Breast epithelium (tissue), 4 donors: ENCODE measurements at places on chromosomes 16 and 17.

GRCh38 chr17:75913537-75914210 lies 9.0 kb upstream of the MRPL38 start:
- DNase-seq, result no peak

GRCh38 chr17:1896243-1897104 lies 66.7 kb downstream of the RPA1 start:
- DNase-seq, result no peak

DNA sequence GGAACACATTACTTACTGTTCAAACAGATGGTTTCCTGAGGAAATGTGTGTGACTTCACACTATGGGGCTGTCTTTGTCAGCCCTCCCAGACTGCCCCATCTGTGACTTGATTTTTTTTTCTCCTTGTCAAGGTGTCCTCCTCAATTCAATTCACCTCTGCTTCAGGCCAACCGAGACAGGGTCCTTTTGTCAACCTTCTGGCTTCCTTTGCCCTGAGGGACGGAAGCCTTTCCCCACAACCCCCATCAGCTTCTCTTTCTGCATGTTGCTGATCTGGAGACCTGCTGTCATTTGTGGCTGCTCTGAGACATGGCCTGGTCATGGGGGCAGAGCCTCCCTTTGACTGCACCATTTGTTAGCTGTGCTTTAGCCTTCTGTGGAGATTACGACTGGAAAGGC lies 21.3 kb upstream of the RGS9 start:
- DNase-seq, result no peak

- no peak for DNase-seq
These were observed 43.8 kb upstream of the NF1 start for GRCh38 chr17:31050948-31051347.

- peak; percentile 87 for DNase-seq
These were observed 12.3 kb downstream of the RAI1 start for GRCh38 chr17:17693253-17694168.

DNA sequence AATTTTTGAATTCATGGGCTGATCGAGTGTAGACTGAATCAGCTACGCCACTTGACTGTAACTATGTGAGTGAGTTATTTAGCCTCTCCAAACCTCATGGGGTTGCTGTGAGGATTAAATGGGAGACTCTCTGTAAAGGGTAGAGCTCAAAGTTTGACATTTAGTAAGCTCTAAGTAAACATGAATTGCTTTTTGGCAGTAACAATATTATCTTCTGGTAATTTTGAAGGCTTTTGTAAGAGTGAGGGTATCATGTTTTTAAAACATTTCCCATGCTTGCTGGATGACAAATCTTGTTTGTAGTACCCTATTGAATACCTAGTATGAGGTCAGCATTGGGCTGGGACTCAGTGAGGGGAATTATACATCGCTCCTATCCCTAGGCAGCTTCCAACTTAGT lies 35.3 kb downstream of the MRTFB start:
- no peak for DNase-seq

DNA sequence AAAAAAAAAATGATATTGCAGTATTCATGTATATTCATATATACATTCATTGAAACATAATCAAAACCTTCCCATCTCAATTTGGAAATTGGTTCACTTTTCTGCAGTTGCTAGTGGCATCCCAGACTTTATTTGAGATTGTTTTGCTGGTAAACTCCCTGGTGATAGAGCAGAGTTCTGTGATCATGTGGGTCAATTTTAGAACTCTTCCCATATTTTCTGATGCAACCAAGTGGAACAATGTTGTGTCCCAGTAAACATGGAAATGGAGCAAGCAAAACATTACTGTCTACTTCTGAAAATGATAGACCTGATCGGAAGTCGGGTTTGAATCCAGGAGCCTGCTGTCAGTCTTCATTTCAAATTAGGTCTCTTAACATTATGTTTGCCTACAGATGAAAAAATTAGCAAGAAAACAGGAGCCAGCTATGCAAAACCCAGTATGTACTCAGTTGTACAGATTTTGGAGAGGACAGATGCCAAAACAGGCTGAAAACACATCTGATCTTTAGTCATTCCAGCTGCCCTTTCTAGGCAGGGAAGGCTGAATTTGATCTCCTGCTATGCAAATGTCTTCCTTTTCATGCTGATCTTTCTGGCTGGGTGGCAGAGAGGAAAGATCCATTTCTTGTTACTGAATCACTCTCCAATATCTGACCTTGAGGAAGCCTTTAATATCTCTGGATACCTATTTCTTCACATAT lies 786.6 kb upstream of the SOX9 start:
- DNase-seq, result no peak

GRCh38 chr16:27321013-27321915 lies 7.5 kb downstream of the IL4R start:
- DNase-seq, result no peak

GRCh38 chr17:65374966-65375365 lies 186.5 kb downstream of the AXIN2 start:
- DNase-seq, result no peak

GRCh38 chr17:35222452-35222851 lies 20.4 kb upstream of the SLFN5 start:
- no peak for DNase-seq

- DNase-seq, result no peak
These were observed 136.7 kb upstream of the NUDT7 start for GRCh38 chr16:77585379-77586251.
